ENCODE measurements at places on chromosomes 3 and 15.
A peak's percentile ranks its signal among the peaks of the same experiment; 100 is the strongest.

GRCh38 chr3:41075975-41076374, 123.3 kb upstream of the CTNNB1 start:
- DNase-seq = no peak

GRCh38 chr15:22891426-22892210, 53.2 kb downstream of the NIPA2 start:
- no peak for DNase-seq

GRCh38 chr3:29694783-29695182, 413.9 kb downstream of the RBMS3 start:
- DNase-seq = no peak

- no peak for DNase-seq
These were observed 24.1 kb upstream of the ARHGEF3 start for GRCh38 chr3:56825567-56826438.

GRCh38 chr3:72179107-72179464, 394.1 kb upstream of the PROK2 start:
- no peak for DNase-seq

- DNase-seq = no peak
These were observed 132.2 kb downstream of the OSBPL10 start for GRCh38 chr3:31848911-31849310.

GRCh38 chr3:194705761-194706160, 20.1 kb downstream of the FAM43A start:
- no peak for DNase-seq

GRCh38 chr3:160735826-160736225, 20.2 kb upstream of the PPM1L start:
- DNase-seq = no peak

DNA sequence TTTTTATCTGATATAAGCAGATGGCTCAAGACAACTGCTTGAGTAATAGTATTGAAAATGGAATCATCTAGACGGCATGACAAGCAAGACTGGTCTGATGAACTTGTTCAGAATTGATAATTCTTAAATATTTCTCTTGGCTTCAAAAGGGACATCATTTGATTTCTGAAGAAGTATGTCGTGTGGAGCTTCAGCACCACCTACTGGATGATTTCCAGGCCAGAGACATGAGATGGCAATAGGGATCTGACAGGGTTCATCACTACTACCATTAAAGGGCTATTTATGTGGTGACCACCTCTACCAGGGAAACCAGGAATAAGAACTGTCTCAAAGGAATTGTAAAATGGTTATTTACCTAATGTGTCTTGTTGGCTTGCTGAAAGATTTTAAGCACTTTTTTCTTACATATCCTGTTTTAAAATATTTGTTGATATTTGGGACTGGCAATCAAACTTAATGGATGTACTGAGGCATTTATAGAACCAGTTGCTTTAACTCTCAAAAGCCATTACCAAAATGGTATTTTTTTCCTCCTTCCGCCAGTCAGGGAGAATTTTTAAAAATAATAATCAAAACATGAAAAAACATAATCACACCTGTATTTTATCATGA, 99.5 kb upstream of the FAM98B start:
- peak; percentile 59 for DNase-seq

DNA sequence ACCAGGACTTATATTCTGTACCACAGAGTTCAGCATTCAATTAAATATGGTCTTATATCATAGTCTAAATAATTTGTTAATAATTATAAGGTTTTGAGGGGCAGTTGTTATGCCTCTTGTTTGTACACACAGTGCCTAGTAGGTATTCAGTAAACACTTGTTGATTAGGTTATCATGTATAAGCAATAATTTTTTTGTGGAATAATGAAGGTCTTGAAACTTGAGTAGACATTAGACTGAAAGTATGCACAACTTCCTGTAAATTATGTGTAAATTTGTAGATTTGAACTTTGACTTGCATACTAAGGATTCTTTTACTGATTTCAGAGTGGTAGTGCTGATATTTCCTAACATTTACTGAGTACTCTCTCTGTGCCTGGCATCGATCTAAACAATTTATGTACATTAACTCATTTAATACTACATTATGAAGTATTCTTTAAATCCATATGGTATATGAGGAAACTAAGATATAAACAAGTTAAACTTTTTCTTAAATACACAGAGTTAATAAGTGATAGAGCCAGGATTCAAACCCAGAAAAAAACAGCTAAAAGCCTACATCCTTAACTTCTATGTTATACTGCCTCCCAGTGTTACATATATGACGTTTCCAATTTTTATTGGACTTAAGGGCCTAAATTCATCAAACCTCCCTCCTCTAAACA, 65.1 kb downstream of the GLCE start:
- DNase-seq = no peak

GRCh38 chr3:146884296-146884695, 279.1 kb upstream of the PLSCR5 start:
- DNase-seq = no peak

- DNase-seq = peak; percentile 10
These were observed 12.4 kb upstream of the CACNA2D2 start for GRCh38 chr3:50515565-50516439.

GRCh38 chr15:86623236-86623635, 543.6 kb downstream of the AGBL1 start:
- DNase-seq = no peak

GRCh38 chr3:10195366-10196089, 30.8 kb downstream of the IRAK2 start:
- DNase-seq = no peak

Data from CD4-positive, alpha-beta T cell treated with Interleukin-17A for 4 hours (primary cell).